ENCODE measurements at places on chromosomes 11 and 22.

- DNase-seq = no peak
Measured at GRCh38 chr11:11972730-11973341, 35.6 kb downstream of the DKK3 start.

- no peak for DNase-seq
Measured at GRCh38 chr22:46147061-46147460, 3.3 kb upstream of the PPARA start.

- DNase-seq = no peak
Measured at GRCh38 chr22:25176175-25176574, 23.5 kb upstream of the CRYBB3 start.

DNA sequence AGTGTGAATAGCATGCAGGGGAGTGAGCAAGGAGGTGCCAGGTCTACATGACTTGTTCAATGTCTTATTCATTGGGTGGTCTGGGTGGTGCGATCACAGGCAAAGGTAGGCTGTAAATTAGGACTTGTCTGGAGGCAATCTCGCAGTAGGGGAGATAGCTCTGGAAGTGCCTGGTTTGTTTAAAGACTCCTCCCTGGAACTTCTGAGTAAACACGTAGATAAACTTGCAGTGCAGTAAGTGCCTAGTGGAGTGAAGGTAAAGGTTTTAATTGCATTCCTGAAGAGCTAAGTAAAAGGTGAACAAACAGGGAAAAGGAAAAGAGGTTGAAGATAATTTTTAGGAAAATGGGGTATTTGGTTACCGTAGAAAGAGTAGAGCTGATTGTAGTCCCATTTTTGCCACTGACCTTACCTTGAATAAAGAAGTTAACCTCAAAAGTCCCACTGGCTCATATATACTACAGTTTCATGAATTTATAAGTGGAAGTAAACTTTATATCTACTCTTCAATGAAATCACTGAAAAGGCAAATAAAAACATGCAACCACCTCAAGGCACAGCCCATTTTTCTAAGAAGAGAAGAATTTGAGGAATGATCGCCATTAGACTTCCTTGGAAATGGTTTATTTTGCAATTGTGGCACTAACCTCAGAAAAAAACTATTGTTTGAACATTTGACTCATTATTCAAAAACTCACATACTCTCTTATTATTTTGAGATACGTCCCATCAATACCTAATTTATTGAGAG, 44.3 kb downstream of the AASDHPPT start:
- no peak for DNase-seq

DNA sequence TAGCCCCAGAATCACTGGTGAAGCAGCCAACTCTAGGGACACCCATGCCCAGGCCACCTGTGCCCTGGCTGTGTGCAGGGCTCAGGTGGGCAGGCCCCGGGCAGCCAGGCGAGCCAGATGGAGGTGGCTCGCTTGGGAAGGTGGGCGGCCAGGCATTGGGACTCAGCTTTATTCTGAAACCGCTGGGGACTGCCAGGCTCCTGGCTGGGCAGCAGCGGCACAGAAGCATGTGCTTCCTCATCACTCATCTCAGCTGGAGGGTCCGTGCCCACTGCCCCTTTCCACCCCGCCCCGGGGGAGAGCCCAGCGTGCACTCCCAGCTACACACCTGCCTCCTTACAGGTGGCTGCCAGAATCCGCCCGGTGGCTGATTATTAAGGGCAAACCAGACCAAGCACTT, 27.1 kb upstream of the SLC22A12 start:
- DNase-seq = no peak

DNA sequence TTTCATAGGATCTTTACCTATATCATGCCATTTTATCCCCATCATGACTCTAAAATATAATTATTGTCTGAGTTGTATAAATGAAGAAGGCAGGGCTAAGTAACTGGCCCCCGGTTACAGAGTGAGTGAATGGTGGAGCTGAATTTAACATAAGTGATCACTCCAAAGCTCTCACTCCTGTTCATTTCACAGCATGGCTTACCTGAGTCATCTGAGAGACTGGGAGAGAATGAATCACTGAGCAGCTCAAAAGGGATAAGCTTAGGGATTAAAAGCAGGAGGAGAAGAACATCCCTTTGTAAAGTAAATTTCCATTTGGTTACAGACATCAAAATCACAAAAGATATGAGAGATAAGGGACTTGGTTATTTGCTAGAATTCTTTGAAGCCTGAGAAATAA, 294.0 kb upstream of the CTSC start:
- DNase-seq = no peak

DNA sequence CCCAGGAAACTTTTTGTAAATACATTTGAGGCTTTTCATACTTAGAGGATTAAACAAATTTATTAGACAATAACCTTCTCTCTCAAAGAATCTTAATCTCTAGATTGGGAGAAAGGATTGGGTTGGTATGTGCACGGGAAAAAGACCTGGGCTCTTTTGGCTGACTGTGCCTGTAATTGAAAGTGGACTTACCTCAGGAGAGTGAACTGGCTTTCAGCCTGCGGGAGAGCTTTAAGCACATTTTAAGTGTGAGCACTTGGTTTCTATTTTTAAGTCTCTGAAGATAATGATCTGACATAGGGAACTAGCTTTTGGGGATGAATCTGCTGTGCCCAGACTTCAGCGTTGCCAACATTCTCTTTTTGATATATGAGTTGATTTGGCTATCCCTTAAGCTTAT, 35.8 kb downstream of the UVRAG start:
- DNase-seq = no peak

- DNase-seq = no peak
Measured at GRCh38 chr11:88454881-88455280, 117.3 kb upstream of the CTSC start.

GRCh38 chr22:21054046-21054713, 8.4 kb downstream of the LRRC74B start:
- DNase-seq = no peak

DNA sequence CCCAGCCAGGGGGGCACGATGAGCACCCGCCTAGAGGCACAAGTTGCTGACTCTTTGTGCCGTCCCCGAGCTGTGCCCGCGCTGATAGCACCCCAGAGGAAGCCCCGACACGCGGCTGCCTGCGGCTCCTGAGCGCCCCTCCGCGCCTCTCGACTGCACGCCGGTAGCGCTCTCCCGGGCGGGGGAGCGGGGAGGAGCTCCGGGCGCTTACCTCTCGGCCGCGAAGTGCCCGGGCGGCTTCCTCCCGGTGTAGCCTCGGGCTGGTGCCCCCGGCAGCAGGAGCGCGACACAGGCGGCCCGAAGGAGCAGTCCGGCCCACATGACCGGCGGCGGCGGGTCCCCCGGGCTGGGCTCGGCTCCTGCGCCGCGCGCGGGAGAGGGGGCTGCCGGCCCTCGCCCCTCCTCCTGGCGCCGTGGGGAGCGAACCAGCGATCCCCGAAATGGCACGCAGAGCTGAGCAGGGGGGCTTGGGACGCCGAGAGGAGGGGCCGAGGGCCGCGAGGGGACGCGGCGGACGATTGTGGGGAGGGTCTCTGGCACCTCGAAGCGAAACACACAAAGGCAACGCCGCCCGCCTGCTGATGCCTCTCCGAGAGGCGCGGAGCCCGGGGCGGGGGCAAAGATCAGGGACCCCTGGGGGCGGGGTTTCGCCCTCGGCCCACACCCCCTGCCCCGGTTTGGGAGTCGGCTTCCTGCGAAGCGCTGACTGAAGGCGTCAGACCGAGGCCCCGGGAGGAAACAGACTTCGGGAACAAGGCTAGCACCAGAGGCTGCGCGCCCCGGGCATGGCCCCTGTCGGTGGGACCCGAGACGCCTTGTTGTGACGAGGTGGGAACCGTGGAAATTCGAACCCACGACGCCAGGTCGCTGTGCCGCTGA, at the start of gene VWCE:
TSS of gene VWCE (minus strand) at position 600 of the 879 bp plus-strand sequence. CDS start at position 321, 279 bp downstream.
- peak; percentile 45 for DNase-seq

DNA sequence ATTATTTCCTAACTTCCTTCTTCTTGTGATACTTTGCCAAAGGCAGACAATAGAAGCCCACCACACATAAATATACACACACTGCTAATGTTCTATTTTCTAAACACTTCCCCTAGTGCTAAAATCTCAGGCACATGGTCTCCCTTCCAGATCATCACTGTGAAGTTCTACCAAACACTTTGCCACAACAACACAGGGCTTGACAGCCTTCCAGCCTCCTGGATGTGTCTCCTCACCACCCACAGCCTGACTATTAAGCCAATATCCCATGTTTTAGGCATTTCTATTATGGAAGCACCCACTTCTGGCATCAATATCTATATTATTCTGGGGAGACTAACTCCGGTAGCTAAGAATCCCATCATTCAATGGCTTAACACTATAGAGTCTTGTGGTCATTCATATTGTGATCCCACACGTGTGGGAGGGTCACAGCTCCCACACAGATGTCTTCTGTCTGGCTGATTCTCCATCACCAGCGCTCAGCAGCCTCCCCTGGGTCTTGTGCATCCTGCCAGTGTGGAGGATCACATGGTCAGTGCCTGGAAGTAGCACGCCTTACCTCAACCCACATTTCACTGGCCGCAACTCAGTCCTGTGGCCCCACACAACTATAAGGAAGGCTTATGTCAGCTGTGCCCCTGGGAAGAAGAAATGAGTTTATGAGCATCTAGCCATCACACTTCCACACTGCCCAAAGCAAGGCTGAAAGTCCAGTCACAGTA, 29.0 kb downstream of the SPATA19 start:
- DNase-seq = no peak

DNA sequence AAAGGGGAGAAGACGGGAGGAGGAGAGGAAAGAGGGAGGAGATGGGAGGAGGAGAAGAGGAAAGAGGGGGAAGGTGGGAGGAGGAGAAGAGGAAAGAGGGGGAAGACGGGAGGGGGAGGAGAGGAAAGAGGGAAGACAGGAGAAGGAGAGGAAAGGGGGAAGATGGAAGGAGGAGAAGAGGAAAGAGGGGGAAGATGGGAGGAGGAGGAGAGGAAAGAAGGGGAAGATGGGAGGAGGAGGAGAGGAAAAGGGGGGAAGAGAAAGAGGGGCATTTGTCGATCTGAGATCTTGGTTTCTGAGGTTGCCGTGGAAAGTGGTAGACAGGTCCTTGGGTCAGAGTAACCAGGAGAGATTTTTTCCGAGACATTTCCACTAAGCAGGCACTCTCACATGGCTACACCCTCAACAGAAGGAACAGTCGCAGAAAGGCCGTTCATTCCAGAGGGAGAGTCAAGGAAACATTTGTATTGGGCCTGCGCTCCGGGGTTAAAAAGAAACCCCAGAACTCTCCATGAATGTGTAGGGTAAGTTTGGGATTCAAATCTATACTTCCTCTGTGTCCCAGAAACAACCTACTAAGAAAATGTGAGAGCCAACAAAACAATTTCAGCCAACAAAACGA, 39.8 kb upstream of the CARS1 start:
- DNase-seq = no peak
